ENCODE measurements at places on chromosomes 4 and X. TPM values are rescaled to one million over a fixed set of nuclear protein-coding genes. Genes with fewer than 3 reads are reported as not detected.

Gene PAK3
- total RNA-seq: 5.5 TPM

Gene CTPS2
- 28.1 TPM for total RNA-seq

Gene CFAP99
- total RNA-seq: not detected

Gene GTPBP6
- 30.3 TPM for total RNA-seq

Gene DIPK2B
- 30.2 TPM for total RNA-seq

Gene PNCK
- 0.92 TPM for total RNA-seq

Gene PPEF2
- 0.10 TPM for total RNA-seq

DNA sequence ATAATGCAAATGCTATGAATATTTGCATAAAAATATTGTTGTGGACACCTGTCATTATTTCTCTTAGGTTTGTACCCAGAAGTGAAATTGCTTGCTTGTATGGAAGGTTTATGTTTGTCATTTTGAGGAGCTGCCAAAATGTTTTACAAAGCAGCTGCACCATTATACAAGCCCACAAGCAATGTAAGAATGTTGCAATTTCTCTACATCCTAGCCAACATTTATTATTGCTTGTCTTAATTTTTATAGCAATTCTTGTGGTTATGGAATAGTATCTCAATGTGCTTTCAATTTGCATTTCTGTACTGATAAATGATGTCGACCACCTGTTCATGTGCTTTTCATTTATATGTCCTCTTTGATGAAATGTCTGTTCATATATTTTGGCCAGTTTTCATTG is 18.7 kb upstream of the RBMX start:
- DNase-seq: no peak

DNA sequence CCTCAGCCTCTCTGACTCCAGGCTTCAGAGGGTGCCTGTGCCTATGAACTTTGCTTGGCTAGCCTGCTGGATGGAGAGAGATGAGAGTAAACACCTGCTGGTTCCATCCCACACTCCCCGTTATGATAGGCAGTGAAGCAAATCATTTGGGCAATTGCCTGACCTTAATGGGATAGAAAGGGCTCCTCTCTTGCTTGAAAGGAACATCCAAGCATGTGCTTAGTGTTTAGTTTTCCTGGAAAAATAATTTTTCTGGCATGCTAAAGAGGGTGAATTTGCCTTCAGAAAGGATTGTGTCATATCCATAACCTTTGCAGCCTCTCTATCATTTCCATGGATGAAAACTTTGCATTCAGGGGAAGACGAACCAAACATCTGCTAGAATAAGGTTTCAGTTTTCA is 10.8 kb downstream of the PLAC1 start:
- no peak for DNase-seq

DNA sequence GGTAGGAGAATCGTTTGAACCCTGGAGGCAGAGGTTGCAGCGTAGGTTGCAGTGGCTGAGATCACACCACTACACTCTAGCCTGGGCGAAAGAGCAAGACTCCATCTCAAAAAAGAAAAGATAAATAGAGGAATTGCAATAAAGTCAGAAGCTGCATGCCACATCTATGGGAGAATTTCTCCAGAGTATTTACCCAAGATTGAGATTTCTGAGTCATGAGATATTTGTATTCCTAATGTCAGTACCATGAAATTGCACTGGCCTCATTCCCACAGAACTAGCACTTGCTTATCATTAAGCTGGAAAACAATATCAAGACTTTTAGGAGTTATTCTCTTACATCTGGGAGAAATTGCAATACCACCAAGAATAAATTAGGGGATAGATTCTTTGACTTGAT is 37.4 kb downstream of the ASIC5 start:
- no peak for DNase-seq

DNA sequence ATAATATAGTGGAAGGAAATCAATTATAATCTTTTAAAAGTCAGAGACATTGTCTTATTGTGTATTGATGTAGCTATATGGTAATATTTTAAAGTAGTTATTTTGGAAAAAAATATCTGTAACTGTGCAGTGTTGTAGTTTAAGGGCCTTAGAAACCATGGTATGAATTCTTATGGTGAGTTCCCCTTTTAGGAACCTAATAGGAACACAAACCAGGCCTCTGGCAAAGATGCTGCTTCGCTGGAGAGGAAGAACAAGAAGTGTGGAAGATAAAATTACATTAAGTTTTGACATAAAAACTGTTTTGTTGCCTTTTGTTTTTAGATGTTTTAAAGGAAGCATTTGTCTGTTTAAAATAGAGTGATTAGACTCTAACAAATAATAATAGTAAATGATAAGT is 10.9 kb upstream of the TMPRSS11D start:
- DNase-seq: no peak

- no peak for DNase-seq
Measured at GRCh38 chrX:17098516-17099247, 152.2 kb downstream of the REPS2 start.

- DNase-seq: no peak
Measured at GRCh38 chr4:73735231-73735630, 5.1 kb upstream of the CXCL8 start.

DNA sequence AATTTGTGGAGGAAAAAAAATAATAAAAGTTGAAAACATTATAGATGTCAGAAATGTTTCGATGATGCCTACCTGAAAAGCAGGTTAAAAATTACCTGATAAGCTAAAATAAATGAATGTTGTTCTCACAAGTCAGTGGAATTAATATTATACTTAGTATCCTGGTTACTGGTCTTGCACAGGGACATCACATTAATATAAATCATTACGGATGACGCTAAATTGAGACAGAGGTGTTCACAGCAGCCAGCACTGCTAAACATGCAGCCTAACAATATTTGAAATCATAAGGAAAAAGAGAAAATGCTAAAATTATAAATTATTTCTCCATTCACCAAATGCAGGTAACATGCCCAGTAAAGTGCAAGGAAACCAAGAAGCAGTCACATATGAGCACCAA is 1130.0 kb downstream of the STPG2 start:
- DNase-seq: no peak

DNA sequence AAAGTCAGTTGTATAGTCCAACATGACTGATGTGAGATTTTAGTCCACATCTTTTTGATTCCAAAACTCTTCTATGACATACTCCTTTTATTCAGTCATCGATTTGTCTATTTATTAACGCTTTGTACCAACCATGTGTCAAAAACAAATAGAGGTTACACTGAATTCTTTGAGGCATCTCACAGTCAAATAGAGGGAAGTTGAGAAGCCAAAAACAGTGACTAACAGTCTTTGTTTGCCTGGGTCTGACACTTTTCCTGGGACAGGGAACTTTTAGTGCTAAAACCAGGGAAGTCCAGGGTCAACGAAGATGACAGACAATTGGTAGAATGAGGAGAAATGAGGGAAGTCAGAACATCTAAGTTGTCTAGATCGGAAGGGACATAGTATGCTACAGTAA is 169.9 kb upstream of the HS3ST1 start:
- no peak for DNase-seq

DNA sequence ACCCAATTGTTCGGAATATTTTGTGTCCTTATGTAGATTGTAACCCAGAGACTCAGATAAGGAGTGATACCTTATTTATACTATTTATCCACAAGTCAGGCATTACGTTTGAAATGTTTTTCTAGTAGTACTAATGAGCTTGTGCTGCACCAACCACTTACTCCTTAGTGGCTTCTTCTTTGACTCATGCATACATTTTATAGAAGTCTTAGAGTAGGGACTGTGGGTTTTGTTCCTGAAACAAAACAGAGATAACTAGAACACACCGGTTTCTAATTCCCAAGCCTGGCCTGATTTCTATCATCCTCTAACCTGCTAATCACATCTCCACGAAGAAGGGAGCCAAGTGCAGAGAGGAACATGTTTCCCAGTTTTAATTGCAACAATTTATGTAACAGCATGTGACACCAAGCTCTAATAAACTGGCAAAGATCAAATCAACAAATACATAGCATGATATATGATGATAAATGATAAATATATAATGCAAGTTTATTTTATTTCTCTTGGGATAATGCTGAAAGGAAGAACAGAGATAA is 32.3 kb downstream of the MGARP start:
- no peak for DNase-seq

- DNase-seq: no peak
Measured at GRCh38 chr4:48290146-48290772, 20.6 kb upstream of the TEC start.

GRCh38 chr4:79863333-79863732 is 209.7 kb downstream of the ANTXR2 start:
- no peak for DNase-seq

GRCh38 chr4:48194971-48195370 is 60.9 kb upstream of the TXK start:
- DNase-seq: no peak

GRCh38 chr4:25696409-25696808 is 40.8 kb downstream of the SLC34A2 start:
- no peak for DNase-seq

- DNase-seq: peak; percentile 85
Measured at GRCh38 chr4:41509451-41509866, 28.5 kb upstream of the LIMCH1 start.

GRCh38 chr4:139470997-139471665 is 17.2 kb downstream of the RAB33B start:
- no peak for DNase-seq

DNA sequence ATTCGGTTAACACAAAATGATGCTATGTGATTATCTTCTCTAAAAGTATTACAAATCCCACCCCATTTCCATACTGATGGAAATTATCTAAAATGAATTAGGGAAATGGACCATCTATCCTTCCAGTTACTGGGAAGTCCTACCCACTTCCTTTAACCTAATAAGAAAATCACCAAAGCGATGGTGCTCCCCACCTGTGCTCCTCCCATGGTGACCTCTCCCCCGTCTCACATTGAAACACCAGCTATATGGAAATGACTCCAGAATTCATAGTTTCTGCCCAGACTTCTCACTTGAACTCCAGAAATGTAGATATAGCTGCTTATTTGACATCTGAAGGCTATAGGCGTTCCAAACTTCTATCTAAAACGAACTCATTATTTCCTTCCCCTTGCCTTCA is 48.5 kb downstream of the CCKAR start:
- DNase-seq: no peak

- DNase-seq: no peak
Measured at GRCh38 chrX:24235084-24235710, 78.7 kb downstream of the SUPT20HL2 start.

GRCh38 chr4:48909697-48910096 is 3.1 kb upstream of the OCIAD2 start:
- DNase-seq: no peak

DNA sequence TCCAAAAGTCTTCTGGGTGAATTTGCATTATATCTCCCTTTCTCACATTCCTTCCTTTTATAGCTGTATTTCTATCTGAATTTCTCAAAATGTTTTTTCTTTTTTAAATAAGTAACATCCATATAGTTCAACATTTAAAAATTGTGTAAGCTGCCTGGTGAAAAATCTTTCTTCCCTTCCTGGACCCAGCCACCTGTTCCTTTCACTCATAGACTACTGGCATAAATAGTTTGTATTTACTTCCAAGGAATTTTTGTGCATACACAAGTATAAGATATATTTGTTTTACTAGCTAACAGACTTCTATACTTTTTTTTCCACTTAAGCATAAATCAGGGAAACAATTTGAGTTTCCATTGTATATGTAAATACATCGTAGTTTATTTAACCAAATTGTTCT is 35.7 kb downstream of the PACRGL start:
- peak; percentile 6 for DNase-seq

DNA sequence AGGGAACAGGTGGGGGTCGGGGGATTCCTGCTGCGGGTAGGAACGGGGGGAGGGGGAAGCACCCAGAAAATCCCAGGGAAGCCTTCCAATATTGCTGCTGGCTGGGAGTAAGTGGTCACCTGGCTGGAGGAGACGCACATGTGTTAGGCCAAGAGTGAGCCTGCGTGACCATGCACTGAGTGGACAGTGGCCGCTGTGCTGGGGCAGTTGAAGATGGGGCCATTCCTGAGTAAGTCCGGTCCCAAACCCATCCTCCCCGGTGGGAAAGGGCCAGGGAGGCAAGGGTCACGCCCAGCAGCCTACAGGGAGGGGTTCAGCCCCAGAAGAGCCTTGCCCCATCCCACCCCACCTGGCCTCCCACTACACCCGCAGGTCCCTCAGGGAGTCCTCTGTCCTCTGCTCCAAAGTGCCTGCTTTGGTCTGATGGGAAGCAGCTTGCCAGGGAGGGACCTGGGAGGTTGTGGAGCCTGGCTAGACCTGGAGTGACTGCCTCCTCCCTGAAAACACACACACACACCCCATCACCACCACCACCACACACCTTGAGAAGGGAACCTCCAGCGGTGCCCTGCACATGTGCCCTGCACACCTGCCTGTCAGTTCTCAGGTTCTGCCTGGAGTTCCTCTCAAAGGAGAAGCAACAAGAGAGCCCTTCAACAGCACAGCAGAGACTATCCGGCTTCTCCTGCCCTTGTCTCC is 6.1 kb downstream of the L1CAM start:
- no peak for DNase-seq

DNA sequence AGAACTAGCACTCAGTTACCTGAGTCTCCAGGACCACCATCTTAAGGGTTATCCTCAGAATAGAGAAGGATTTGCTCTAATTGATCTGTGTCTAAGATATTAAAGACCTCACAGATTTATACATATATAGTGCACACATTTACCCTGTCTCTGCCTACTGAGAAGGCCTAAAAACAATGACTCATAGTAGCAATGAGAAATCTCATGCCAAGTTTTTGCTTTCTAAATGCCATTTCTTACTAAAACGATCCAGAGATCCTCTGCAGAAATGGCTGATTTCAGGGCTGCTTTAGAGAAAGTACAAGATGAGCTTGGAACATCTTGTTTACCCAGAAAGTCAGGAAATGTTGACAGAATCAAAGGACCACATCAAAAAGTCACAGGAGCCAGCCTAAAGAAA is 79.1 kb upstream of the INPP4B start:
- DNase-seq: no peak

DNA sequence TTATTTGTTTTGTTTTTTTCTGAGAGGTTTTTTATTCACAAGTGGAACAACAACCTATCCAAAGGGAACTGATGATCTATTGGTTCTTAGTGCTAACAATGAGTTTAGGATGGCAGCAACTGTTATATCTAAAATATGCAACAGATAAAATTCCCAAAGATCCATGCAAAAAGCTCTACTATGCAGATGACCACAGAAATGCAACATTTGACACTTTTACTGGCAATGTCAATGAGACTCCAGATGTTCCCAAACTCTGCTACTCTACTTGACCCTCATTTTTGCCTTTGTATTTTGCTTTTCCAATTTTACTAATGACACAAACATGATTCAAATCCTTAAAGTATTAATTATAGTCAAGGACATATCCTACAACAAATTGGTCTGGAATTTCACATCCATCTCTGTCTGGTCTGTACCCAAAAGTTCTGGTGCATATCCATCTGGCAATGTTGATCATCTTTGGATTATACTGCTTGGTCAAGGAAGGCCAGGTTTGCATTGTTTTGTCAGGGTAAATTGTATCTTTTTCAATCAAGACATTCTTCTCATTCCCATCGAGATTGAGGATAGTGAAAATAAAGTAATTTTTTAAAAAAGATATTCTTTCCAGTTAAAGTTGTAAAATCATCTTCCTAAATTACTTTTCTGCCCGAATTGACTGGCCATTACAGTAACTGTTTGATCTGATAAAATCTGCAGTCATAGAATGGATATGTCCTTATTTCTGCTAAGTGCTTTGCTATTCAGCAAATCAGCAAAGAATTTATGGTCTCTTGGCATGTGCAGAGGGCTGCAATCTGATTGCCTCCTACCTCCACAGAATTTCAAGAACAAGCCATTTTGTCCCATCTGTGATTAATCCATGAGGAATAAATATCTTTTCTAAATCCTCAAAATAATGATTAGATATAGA is 73.6 kb downstream of the FGFBP1 start:
- DNase-seq: no peak

Measured in tongue (tissue), 3 donors.